ENCODE measurements at places on chromosomes 5 and 9.

GRCh38 chr5:58077416-58077815 is 382.5 kb downstream of the PLK2 start:
- DNase-seq, result no peak

- no peak for DNase-seq
These were observed 45.8 kb upstream of the ERBIN start for GRCh38 chr5:65880496-65881072.

- DNase-seq, result no peak
These were observed 69.9 kb upstream of the PLPP1 start for GRCh38 chr5:55604611-55605067.

GRCh38 chr5:173679909-173680630 is 63.6 kb upstream of the BOD1 start:
- DNase-seq, result no peak

DNA sequence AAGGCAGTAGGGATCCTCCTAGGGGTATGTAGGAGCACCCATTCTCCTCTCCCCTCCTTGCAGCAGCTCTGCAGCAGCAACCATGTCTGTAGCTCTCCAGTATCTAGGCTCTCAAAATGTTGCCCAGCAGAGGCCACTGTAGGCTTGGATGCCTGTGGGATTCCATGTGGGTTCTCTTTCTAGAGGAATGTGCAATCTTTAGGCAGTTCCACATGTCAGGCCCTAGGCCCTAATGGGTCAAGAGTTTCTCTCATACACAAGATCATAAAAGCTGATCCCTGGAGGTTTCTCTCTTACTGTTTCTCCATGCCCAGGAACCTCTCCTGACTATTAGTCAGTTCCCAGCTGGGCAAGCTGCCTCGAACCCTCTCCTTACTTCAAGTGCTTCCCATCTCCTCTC is 215.8 kb downstream of the FRMD3 start:
- DNase-seq, result no peak
